Astrocyte (in vitro differentiated cells and primary cell): ENCODE measurements at places on chromosomes 4 and X. TPM values are rescaled to one million over a fixed set of nuclear protein-coding genes. Genes with fewer than 3 reads are reported as not detected.

- DNase-seq = no peak
Observed at GRCh38 chr4:140243278-140243753, 89.3 kb upstream of the MAML3 start.

DNA sequence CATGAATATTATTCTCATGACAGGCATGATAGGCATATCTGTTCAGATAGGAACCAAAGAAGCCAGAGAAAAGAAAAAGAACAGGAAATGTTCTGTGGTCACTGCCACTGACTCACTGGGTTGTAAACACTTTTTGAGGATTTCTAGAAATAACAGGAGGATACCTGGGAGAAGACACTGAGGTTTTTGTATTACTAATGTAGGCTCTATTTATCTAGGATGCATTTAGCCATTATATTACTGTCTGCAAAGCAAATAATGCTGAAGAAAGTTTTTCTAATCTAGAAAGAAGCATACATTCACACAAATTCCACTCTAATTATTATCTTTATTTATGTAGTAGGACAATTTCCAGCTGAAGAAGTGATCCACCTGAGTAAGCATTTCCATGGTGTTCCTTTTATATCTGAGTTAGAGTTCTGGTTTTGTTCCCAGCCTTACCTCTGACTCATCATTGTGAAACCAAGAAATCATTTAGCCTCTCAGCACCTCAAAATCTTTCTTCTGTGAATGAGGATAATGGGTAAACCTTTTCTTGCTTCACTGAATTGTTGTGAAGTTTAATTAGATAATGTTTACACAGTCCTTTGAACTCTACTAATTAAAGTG is 40.2 kb upstream of the EPGN start:
- DNase-seq = peak; percentile 85

DNA sequence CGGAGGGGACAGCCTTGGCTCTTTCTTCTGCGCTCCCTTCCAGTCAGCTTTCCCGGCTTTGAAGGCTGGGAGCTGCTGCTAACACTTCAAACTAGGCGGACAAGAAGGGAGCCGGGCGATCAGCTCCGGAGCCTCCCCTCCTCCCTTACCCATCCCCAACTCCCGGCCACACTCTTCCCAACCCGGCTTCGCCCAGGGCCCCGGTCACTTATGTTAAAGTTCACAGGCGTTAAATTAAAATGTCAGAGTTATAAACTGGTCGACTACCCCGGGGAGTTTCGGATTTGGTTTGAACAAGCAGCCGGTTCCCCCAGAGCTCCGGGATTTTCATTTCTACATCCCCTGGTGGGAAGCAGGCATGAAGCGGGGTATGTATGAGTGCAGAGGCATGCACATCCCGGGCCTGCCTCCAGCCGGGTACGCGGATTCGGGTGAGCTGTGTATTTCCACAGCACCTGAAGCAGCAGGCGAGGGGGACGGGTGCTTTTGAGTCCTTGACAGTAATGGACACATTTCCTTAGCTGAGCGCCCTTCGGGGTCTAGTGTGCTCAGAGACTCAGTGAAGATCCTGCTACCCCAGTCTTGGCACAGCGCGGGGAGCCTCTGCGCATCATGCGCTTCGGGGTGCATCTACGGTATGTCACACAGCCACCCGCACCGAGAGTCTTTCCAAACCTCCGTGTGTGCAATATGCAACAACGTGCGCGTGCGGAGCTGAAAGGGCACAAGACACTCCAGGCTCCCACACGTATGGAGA is 880 bp downstream of the UNC5C start:
- peak; percentile 37 for DNase-seq

- DNase-seq = no peak
Observed at GRCh38 chrX:130915302-130915701, 12.3 kb upstream of the ENOX2 start.

DNA sequence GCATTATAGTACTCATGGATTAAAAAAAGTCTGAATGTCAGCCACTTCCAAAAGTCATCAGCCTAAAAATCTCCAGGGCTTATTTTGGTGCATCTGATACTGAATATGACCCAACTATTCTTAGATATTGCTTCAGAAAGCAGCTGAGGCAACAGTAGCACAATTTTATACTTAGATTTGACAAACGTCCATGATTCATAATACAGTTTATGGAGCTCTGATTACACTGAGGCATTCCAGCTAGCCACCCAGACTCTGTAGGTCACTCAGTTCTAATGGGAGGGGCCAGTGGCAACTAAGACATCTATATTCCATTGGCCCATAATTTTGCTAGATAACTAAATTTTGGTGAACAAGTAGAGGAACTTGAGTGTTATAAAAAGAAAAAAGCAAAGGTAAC is 10.3 kb downstream of the SPATA4 start:
- DNase-seq = peak; percentile 71

DNA sequence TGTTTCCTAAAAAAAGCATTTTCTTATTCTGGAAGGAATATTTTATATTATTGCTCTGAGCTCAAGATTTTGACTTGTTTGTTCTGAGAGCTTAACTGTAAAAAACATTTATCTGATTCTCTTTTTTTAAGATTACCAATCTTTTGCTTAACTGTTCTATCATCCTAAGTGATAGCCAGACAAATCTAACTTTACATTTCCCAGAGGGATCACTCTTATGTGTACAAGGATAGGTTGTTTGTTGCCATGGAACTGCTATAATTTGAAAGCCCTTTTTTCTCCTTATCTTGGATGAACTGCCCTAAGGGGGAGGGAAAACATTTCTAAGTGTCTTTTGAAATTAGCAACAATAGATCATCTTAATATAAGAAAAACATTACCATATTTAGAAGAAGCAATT is 494.7 kb downstream of the TRAM1L1 start:
- no peak for DNase-seq

Gene CYP2U1
- 6.3 and 7.6 TPM in 2 replicates for total RNA-seq

DNA sequence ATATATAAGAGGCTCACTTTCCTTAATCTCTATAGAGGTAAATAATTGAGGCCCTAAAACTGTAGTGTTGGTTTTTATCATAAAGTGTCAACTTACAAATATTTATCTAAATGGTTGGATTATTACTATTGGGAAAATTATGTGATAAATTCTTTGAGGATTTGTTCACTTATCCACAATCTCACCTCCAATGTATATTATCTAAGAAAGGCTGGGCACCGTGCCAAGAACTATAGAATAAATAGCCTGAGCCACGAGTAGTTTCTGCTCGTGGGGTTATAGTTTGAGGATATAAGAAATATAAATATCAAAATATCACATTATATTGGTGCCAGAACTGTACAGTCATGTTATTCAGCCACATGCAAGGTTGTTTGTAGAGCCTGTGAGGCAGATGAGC is 177.9 kb downstream of the VEGFC start:
- no peak for DNase-seq

- no peak for DNase-seq
Observed at GRCh38 chr4:7984286-7984925, 44.7 kb upstream of the AFAP1 start.

GRCh38 chr4:12126474-12126873 is 697.8 kb upstream of the HS3ST1 start:
- DNase-seq = no peak

DNA sequence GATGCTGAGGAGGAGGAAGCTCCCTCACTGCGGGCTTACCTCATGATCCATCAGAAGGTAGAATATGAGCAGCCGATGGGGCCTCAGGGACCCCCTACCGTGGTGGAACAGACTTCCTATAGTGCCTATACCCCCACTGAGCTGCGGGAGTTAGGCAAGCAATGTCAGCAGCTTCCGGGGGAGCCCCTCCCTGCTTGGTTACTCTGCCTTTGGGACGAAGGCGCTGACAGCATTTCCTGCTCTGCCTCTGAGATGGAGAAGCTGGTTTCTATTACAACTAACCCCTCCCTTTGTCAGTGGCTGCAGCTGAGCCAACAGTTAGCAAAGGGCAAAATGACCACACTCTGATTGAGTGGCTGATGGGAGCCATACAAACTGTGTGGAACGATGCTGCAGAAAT is 430.7 kb downstream of the IDS start:
- no peak for DNase-seq

DNA sequence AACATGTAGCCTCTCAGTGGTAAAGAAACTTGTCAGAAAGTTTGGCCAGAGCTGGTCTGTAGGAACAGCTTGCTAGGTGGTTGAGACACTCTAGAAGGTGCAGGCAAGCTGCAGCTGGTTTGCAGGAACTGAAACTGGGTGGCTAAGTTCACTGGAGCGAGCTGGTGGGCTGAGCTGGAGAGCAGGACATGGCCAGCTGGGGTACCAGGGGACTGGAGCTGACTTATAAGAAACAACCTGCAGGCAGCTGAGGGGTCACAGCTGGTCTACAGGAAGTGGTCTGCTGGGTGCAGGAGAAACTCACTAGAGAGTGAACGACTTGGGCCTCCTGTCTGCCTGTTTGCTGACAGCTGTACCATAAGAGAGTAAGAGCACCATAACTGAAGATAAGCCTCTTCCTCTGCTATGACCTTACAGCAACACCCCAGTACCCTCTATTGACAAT is 157.1 kb upstream of the LNX1 start:
- no peak for DNase-seq

- peak; percentile 84 for DNase-seq
Observed at GRCh38 chr4:7021930-7022664, 21.1 kb upstream of the TADA2B start.

DNA sequence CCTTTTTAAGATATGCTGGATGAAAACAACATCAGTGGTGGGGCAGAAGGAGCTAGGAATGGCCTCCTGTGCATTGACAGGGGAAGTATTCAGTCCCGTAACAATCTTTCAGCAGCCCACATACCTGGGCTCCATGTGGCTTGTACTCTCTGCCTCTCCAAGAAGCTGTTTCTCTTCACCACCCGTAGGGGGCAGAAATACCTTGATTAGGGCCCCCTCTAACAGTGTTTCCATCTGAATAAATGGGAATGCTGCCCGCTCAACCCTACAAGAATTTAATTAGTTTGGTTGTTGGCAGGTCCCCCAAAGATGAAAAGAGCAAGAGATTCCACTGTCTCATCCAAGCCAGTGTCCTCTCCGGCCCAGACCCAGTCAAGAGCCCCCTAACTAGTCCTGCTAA is 155.2 kb downstream of the SMIM20 start:
- peak; percentile 27 for DNase-seq

Gene TXK
- total RNA-seq = 0.50 TPM in 1 of 2 replicates, not detected in the other
